ENCODE measurements at places on chromosomes 16 and 17.
A peak's percentile ranks its signal among the peaks of the same experiment; 100 is the strongest.

- DNase-seq = no peak
These were observed 1.4 kb downstream of the CMTM2 start for GRCh38 chr16:66580605-66581209.

- DNase-seq = no peak
These were observed 9.2 kb downstream of the RPL23 start for GRCh38 chr17:38844261-38844757.

DNA sequence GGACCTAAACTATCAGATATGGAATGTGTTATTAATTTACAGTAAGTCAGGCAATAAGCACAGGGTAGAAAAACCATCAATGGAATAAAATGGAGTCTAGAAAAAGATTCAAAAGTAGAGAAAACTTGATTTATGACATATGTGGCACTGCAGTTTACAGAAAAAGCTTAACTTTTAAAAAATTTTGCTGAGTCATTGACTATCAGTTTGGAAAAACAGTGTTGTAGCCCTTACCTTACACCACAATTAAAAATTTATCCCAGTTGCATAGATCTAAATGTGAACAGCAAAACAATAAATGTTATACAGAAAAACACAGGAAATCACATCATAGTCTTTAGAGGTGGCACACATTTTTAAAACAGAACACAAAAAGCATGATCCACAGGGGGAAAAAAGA, 108.5 kb downstream of the USP22 start:
- no peak for DNase-seq

GRCh38 chr16:30921748-30922419, 1.5 kb upstream of the FBXL19 start:
- peak; percentile 41 for DNase-seq

- DNase-seq = no peak
These were observed 1.2 kb downstream of the STAT5B start for GRCh38 chr17:42274812-42275526.

- no peak for DNase-seq
These were observed 241.0 kb downstream of the GSG1L start for GRCh38 chr16:27822529-27822928.

DNA sequence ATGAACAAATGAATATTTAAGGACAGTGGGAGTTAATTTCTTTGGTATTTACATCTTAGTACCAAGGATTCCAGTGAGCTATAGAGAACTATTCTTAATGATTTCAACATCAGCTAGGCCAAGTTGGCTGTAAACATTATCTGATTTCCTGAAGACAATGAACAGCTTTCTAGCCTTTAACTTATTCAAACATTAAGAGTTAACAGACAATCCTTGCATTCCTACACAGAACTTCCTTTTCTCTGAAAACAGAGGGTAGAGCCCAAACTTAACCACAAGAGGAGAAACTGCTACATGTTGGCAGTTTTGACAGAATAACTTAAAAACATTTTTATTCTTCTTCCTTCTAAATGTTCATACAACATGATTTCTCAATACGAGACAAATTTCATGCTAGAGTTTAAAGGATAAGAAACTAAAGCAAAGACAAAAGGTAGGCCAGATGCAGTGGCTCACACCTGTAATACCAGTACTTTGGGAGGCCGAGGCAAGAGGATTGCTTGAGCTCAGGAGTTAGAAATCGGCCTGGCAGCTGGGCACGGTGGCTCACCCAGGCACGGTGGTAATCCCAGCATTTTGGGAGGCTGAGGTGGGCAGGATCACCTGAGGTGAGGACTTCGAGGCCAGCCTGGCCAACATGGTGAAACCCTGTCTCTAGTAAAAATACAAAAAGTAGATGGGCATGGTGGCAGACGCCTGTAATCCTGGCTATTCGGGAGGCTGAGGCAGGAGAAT, 4.4 kb downstream of the CRLF3 start:
- no peak for DNase-seq

GRCh38 chr17:3020381-3020780, 43.0 kb downstream of the OR1D5 start:
- DNase-seq = no peak

DNA sequence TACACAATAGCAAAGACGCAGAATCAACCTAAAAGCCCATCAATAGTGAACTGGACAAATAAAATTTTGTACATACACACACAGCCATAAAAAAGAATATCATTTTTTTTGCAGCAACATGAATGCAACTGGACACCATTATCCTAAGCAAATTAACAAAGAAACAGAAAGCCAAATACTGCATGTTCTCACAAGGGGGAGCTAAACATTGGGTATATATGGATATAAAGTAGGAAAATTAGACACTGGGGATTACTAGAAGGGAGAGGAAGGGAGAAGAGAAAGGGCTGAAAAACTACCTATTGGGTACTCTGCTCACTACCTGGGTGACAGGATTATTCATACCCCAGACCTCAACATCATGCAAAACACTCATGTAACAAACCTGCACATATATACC, 28.2 kb downstream of the ADAMTS18 start:
- no peak for DNase-seq

- no peak for DNase-seq
These were observed 48.4 kb downstream of the CLEC16A start for GRCh38 chr16:10992797-10993196.

DNA sequence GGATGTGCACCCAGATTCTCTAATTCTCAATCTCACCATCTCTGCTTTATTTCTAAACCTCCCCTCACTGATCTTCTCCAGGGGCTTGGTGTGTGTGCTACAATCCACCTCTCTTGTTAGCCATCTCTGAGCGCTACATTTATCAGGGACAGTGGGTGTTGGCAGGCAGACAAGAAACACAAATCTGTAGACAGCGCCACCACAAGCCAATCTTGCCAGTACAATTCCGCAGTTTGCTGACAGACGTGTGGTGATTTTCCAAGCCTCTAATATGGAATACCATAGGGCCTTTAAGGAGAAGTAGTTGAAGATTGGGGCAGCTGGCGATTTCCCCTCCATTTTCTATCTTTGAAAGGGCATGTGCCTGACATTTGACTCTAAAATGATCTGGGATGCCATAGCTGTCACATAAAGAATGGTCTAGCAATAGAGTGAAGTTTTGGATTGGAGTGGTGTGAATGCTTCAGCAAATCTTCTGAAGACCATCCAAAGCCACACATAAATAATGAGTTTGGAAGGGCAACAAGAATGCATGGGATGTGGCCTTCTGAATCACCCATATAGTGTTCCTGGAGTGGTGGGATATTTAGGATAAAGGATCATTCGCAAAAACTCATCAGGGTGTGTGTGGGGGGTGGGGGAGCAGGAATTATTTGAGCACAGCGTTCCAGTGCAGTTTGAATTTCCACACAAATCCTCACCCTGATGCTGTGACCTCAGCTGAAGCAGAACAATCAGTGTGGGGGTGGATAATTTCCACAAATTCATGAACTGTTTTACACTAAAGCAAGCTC, 12.0 kb upstream of the ANKFN1 start:
- no peak for DNase-seq

DNA sequence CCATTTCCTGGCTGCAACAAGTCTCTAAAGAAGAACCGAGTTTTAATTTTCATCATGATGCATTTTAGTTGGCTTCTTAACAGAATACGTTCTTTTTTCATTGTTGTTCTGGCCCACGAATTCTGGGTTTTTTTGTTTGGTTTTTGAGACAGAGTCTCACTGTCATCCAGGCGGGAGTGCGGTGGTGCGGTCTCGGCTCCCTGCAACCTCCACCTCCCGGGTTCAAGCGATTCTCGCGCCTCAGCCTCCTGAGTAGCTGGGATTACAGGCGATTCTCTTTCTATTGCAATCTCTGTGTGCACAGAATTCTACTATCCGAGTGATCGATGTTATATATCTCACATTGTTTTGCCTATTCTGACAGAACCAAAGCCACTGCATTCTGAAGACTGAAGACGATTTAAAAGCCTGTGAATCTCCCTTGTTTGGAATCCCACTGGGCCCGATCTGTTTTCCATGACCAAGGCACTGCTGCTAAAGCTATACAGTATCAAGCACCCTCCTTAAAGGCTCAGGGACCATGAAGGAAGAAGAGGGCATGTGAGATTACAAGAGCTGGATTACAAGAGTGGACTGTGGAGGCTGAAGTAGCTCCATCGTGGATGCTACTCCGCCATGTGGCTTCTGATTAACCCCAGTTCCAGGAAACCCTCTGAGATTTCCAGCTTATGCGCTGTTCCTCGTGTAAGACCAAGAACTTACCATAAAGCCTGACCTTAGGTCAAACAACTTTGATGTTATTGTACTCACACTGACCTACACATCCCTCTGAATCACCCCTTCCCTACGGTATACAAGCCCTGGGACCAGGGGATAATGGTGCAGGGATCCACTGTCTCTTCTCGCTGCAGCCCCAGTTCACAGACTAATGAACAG, 44.3 kb downstream of the ADCY9 start:
- peak; percentile 35 for DNase-seq

DNA sequence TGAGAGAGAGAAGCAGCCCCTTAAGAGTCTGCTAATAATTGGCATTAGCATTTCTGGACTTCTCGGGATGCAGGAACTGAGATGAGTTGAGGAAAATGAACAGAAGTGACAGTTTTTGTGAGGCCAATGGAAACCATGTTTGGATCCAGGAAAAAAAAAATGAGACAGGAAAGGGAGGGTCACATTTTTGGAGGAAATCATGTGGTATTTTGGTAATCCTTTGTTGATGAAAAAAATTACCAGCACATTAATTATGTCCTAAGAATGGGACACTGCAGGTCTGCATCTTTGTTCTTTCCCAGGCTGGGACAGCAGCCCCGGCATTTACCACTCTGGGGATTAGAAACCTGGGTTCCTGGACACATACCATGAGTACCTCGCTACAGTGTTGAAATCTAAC, 109.9 kb upstream of the ZFHX3 start:
- no peak for DNase-seq

GRCh38 chr17:72661116-72661944, 431.2 kb downstream of the SLC39A11 start:
- DNase-seq = no peak

GRCh38 chr16:15949210-15950160, at the start of gene ABCC1:
Gene ABCC1, plus strand, starts transcription at chr16:15949616. Its CDS starts 136 bp downstream, at chr16:15949752.
- DNase-seq = no peak

DNA sequence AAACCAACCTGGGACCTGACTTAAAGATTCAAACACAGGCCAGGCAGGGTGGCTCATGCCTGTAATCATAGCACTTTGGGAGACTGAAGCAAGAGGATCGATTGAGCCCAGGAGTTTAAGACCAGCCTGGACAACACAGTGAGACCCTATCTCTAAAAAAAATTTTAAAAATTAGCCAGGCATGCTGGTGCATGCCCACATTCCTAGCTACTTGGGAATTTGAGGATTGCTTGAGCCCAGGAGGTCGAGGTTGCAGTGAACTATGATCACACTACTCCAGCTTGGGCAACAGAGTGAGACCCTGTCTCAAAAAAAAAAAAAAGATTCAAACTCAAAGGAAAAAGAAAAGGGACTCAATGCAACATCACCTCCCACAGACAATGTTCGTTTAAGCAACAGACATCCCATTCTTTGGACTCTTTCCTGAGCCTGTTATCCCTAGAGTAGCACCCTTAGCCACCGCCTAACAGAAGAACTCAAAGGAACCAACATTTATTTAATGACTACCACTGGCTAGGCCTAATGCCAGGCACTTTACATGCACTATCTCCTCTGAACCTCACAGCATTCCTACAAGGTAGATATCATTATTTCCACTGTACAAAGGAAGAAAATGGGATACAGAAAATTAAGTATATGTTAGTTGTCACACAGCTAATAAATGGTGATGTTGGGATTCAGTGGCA, 12.7 kb downstream of the MYO18A start:
- no peak for DNase-seq

DNA sequence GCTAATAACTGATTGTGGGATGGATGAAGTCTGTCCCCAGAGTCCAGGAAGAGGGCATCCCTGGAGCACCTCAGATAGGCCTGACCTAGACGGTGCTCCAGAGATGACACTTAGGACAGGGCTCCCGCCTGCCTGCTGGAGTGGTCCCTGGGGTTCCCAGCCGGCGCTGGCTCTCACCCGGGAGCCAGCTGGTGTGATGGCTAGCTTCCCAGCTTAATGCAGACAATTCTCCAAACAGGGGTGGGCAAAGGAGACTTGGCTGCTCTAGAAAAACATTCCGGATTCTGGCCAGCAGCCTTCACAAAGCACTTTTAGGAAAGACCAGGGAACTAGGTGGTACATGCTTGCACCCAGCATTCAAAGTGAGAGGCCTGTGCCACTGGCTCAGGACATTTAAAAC, 18.6 kb downstream of the ACE start:
- DNase-seq = no peak

GRCh38 chr16:28260193-28260592, 32.1 kb upstream of the SBK1 start:
- no peak for DNase-seq

DNA sequence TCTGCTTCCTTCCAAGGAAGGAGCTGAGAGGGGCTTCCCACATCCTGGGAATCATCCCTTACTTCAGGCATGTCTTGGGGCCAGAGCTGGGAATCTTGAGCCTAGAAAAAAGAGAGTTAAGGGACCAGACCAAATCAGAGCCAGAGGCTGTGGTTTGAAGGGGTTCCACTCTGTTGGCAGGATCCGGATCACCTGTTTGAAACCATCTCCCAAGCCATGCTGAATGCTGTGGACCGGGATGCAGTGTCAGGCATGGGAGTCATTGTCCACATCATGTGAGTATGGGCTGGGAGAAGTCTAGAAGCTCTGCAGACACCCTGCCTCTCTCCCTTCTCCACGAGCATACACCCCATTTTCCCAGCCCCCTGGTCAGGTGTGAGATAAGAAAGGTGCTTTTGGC, 9.7 kb downstream of the PSMB3 start:
- no peak for DNase-seq

DNA sequence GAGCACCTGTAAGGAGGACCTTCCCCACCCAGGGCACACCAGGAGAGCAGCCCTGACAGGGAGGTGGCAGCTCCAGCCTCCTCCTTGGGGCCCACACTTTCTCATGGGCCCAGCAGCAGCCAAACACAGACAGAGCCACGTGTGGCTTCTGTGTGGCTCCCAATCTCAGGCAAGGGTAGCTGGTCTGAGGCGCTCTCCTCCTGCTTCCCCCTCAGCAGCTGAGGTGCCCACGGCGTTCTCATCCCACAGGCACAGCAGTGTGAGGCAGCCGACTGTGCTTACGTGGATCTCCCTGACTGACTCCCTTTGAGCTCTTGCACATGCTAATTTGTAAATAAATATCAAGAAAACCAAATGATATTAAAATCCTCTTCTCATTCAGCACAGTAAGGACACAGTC, 30.9 kb downstream of the CMTM3 start:
- DNase-seq = no peak

DNA sequence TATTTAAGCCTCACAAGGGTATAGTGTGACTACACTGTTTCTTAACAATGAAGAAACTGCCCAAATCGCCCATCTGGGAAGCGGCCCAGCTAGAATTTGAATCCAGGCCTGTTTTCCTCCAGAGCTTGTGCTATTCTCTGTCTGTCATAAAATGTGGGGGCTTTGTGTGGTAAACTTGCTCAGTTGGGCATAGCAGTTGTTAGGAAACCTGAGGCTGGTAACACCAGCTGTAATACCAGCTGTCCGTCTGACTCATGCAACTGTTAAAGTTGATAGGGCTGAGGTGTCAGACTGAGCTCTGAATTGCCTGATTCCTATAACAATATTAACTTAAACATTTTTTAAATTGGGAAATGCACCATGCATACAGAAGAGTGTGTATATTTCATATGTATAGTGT, 9.3 kb downstream of the NOD2 start:
- no peak for DNase-seq

GRCh38 chr16:68470461-68471150, 22.3 kb upstream of the SMPD3 start:
- DNase-seq = no peak

- no peak for DNase-seq
These were observed 23.1 kb downstream of the COPRS start for GRCh38 chr17:31835984-31836383.
